ENCODE measurements at places on chromosomes 12 and 14. TPM values are rescaled to one million over a fixed set of nuclear protein-coding genes. Genes with fewer than 3 reads are reported as not detected.

- no peak for DNase-seq
These were observed 607.8 kb downstream of the SNAPC1 start for GRCh38 chr14:62369919-62370560.

DNA sequence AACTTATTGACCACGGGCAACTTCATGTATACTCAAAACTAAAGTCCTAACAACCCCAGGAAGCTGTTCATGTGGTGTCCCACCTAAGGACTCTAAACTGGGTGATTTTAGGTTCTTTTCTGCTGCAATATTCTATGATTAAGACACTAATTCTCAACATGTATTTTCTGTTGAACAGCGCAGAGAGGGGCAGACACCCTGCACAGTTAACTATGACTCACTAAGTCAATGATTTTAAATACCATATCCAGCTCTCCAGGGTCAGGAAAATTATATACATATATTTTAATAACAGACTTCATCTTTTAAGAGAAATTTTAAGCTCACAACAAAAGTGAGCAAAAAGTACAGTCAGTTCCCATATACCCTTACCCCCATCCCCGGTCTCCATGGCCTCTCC lies 85.0 kb downstream of the FOXN3 start:
- DNase-seq = no peak

DNA sequence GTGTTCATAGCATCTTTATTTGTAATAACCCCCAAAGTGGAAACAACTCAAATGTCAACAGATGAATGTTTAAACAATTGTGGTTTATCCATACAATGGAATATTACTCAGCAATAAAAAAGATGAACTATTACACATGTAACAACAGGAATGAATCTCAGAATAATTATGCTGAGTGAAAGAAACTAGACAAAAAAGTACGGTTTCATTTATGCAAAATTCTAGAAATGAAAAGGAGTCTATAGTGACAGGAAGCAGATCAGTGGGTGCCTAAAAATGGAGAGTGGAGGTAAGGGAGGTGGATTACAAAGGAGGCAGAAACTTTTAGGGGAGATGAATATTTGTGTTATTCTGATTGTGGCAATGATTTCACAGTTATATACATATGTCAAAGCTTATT lies 4.8 kb downstream of the PRKCH start:
- DNase-seq = no peak

DNA sequence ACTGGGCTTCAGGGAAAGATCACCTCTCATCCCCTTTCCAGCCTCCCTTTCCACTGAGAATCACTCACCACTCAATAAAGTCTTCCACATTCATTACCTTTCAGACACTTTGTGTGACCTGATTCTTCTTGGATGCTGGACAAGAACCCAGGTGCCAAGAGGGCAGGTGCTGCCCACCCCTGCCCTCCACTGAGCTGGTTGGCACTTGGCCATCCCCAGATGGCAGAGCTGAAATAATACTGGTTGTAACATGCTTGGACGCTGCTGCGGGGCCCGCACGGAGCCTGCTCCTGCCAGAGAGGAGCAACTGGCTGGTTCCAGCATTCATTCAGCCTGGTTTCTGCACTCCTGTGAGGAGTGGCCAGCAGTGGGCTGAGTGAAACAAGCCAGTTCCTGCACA lies 386.7 kb upstream of the CCDC196 start:
- DNase-seq = no peak

KRT3 gene
- total RNA-seq = not detected
